Kidney (tissue), 22 donors: ENCODE measurements at places on chromosomes 6 and 20. TPM values are rescaled to one million over a fixed set of nuclear protein-coding genes. Genes with fewer than 3 reads are reported as not detected.

The CABLES2 gene
- 4.5 TPM for total RNA-seq

DNA sequence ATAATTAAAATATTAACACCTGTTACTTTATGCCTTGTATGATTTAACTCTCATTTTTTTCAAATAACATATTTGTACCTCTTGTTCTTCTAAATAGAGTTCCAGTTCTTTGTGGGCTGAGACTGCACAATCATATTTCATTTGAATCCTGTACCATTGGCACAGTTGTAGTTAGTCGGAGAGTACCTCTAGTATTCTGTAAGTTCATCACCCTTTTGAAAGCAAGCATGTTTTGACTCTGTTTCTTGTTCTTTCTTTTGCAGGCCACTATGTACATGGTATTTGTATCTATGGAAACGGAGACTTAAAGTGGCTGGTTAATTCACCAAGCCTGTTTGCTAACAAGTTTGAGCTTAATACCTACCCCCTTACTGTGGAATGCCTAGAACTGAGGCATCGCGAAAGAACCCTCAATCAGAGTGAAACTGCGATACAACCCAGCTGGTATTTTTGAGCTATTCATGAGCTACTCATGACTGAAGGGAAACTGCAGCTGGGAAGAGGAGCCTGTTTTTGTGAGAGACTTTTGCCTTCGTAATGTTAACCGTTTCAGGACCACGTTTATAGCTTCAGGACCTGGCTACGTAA, 68.2 kb downstream of the C6orf52 start:
- DNase-seq, result peak; percentile 58

The RBPJL gene
- not detected for total RNA-seq

GRCh38 chr20:1920826-1921225, 25.6 kb downstream of the SIRPA start:
- DNase-seq, result no peak

- peak; percentile 73 for DNase-seq
Measured at GRCh38 chr6:22636452-22636851, 67.1 kb downstream of the HDGFL1 start.

GRCh38 chr6:85240787-85241385, 209.0 kb upstream of the NT5E start:
- no peak for DNase-seq

GRCh38 chr6:1131285-1132079, 180.4 kb upstream of the FOXQ1 start:
- DNase-seq, result peak; percentile 58

DNA sequence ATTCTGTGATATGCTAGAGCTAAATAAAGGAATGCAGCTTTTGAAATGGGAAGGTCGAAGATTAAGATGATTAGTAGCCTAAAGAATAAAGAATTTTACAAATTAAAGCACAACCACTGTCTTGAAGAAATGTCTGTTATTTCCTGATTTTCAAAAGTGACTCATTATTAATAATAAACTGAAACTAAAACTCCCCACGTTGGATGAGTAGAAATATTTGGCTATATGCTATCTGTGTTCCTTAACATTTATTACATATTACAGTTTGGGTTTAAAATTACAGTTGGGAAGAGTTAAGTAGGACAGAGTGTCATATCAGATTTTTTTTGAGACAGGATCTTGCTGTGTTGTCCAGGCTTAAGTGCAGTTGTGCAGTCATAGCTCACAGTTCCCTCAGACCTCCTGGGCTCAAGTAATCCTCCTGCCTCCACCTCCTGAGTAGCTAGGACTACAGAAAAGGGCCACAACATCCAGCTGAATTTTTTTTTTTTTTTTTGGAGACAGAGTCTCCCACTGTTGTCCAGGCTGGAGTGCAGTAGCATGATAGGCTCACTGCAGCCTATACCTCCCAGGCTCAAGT, 47.1 kb downstream of the AKIRIN2 start:
- DNase-seq, result no peak

- no peak for DNase-seq
Measured at GRCh38 chr6:154117485-154117884, 78.4 kb downstream of the OPRM1 start.

DNA sequence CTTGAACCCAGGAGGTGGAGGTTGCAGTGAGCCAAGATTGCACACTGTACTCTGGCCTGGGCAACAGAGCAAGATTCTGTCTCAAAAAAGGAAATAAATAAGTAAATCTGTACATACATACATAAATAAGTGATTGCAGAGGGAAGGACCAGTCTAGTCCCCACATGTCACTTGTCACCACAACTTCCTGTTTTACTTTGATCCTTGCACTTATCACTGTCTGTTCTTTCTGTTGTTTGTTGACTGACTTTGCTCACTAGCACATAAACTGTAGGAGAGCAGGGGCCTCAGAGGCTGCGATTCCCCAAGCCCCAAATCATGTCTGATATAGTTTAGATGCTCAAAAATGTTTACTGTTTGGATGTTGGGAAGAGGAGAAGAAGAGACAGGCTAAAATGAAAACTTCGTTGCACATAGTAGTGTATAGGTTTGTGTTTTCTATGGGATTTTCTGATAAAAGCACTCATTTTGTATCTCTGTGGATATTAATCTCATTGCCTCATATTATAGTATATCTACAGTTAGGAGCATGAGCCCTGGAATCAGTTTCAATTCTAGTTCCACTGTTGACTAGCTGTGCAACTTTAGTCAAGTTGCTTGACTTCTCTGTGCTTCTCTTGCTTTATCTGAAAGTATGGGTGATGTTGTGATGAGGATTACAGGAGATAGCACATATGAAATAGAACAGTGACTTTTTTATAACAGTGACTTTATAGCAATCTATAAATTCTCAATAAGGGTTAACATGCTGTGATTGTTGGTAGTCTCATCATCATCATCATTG, 165.0 kb downstream of the TBC1D7 start:
- no peak for DNase-seq

The POM121L2 gene
- total RNA-seq, result not detected

The MTFR2 gene
- 1.3 TPM for total RNA-seq

DNA sequence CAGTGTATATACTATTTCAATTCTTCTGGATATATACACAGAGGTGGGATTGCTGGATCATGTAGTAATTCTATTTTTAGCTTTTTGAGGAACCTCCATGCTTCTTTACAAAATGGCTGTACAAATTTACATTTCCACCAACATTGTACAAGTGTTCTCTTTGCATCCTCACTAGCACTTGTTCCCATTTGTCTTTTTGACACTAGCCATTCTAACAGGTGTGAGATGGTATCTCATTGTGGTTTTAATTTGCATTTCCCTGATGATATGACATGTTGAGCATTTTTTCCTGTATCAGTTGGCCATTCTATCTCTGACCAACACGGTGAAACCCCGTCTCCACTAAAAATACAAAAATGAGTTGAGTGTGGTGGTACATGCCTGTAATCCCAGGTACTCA, 68.1 kb upstream of the PMEPA1 start:
- DNase-seq, result no peak

The NRN1 gene
- total RNA-seq, result 8.5 TPM

GRCh38 chr20:24519476-24519875, 50.0 kb downstream of the SYNDIG1 start:
- no peak for DNase-seq

The PARD6B gene
- 72.0 TPM for total RNA-seq

The HAO1 gene
- not detected for total RNA-seq

DNA sequence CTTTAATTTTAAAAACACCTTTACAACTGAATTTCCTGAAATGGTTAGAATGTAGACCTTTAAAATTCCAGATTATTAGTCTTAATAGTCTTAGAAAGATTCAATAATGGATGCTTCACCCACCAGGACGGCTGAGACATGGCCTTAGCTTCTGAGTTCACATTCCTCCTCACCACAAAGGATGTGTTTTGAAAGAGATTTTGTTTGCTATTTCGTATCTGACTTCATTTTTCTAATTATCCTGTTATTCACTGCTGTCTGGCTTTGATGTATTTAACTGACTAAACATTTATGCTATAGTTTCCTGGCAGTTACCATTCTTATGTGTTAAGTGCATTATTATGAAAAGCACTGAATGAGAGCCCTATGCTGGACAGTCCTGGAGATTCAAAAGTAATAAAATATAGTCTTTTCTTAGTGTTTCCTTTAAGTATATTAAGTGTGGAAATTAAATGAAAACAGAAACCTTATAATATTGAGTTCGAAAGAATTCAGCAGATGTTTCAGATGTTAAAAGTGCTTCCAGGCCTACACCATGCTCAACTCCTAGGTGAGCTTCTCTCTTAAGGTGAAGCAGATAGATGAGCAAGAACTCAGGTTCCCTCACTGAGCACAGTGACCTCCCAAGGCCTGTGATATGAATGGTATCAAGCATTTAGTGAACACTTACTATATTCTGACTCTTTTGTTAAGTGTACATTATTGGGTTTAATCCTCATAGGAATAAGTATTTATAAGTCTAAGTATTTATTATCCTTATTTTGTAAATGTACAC, 40.3 kb downstream of the MAP3K4 start:
- no peak for DNase-seq

DNA sequence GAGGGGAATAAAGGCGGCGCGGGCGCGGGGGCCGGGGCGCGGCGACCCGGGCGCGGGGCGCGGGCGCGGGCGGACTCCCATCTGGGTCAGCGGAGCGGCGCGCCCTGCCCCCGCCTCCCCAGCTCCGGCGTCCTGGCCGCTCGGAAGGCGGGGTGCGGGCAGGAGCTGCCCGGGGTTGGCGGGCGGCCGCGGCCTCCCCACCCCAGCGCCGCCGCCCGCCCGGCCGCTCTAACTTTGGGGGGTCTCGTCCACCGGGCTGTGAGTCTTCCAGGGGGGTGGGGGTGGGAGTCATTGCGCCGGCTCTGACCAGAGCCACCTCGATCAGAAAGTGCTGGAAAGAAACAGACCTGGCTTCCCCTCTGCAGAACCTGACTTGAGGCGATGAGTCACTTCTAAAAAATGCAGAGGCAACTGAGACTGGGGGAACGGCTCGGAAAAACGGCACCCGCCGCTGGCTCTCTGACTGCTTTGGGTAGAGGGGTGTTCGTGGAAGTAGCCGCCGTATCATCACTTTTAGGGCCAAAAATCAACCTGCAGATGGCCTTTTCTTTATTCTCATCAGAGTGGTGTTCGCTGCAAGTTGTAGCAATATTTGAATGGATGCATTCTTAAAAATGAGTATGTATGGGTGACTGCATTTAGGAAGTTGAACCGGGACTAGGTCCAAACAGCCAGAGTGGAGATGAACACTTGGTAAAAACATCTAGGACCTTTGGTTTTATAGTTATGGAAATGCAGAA, 667 bp downstream of the CAP2 start:
- DNase-seq, result peak; percentile 72
